ENCODE measurements at places on chromosomes 3 and 15. TPM values are rescaled to one million over a fixed set of nuclear protein-coding genes. Genes with fewer than 3 reads are reported as not detected.
A peak's percentile ranks its signal among the peaks of the same experiment; 100 is the strongest.

MUC20 gene
- total RNA-seq = 1.5 TPM

CHST13 gene
- not detected for total RNA-seq

CCR5 gene
- 1.2 TPM for total RNA-seq

SLC28A2 gene
- not detected for total RNA-seq

SLC30A4 gene
- total RNA-seq = 7.2 TPM

HESX1 gene
- total RNA-seq = not detected

MED12L gene
- 0.88 TPM for total RNA-seq

DNA sequence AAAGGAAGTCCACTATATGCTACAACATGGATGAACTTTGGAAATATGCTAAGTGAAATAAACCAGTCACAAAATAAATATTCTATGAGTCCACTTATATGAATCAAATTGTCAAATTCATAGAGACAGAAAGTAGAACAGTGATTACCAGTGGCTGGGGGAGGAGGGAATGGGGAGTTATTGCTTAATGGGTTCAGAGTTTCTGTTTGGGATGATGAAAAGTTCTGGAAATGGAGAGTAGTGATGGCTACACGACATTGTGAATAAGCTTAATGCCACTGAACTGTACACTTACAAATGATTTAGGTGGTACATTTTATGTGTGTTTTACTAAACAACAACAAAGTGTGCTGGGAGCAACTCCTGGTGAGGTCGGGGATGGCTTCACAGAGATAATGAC is 38.1 kb downstream of the HOMER2 start:
- no peaks in the 10 kb centered on the region for H3K27me3 ChIP-seq
- no peak overlapping the region for H3K4me3 ChIP-seq
- H3K27ac ChIP-seq = no peak overlapping the region
- no peaks in the 10 kb centered on the region for H3K36me3 ChIP-seq
- DNase-seq = no peak

- H3K4me3 ChIP-seq = no peak overlapping the region
- H3K4me1 ChIP-seq = no peaks in the 10 kb centered on the region
- H3K36me3 ChIP-seq = no peaks in the 10 kb centered on the region
These were observed 23.3 kb upstream of the CYP11A1 start for GRCh38 chr15:74390647-74391288.

DNA sequence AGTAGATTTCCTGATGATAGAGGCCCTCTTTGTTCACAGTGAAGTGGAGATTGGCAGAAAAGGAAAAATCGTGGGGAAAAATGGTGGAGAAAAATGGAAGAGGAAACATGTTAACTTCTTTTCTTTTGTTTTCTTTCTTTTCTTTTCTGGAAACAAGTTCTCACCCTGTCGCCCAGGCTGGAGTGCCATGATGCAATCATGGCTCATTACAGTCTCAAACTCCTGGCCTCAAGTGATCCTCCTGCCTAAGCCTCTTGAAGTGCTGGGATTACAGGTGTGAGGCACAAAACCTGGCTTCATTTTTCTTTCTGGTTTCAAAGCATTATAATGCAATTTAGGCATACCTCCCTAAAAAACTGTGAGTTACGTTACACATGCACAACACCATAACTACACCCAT is 464.2 kb downstream of the MECOM start:
- H3K4me3 ChIP-seq = no peak overlapping the region
- no peak for DNase-seq
- no peaks in the 10 kb centered on the region for H3K36me3 ChIP-seq
- no peaks in the 10 kb centered on the region for H3K4me1 ChIP-seq
- no peaks in the 10 kb centered on the region for H3K27me3 ChIP-seq

- H3K27ac ChIP-seq = no peak overlapping the region
- no peak for DNase-seq
- H3K4me1 ChIP-seq = no peaks in the 10 kb centered on the region
- no peak overlapping the region for H3K4me3 ChIP-seq
- no peaks in the 10 kb centered on the region for H3K27me3 ChIP-seq
These were observed 40.6 kb upstream of the RBMS3 start for GRCh38 chr3:29240248-29240647.

DNA sequence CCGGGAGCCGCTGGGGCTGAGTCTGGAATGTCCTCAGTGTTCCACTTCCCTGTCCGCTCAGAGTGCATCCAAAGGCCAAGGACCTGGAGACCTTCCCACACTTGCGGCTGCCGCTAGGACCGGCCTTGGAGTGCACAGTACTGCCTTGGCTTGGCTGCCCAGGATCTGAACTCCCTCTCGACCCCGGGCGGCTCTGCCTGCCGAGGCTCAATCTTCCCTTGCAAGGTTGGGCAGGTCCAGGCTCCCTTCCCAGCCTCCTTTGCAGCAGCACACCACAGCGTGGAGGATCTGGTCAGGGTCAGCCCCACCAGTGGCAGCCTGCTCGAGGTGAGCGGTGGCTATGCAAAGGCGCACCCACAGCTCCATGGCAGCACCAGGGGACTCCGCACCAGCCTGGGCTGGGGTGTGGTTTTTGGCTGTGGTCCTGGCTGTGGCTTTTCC is 69.2 kb downstream of the PLXNA1 start:
- no peak overlapping the region for H3K4me3 ChIP-seq
- H3K27ac ChIP-seq = no peak overlapping the region
- H3K36me3 ChIP-seq = no peaks in the 10 kb centered on the region
- H3K27me3 ChIP-seq = no peaks in the 10 kb centered on the region

GRCh38 chr3:55964491-55964985 is 477.4 kb upstream of the WNT5A start:
- DNase-seq = no peak
- H3K4me1 ChIP-seq = no peaks in the 10 kb centered on the region
- no peak overlapping the region for H3K4me3 ChIP-seq
- no peaks in the 10 kb centered on the region for H3K27me3 ChIP-seq
- H3K27ac ChIP-seq = no peak overlapping the region

GRCh38 chr3:185653949-185654757 is 68.1 kb downstream of the SENP2 start:
- H3K4me3 ChIP-seq = no peak overlapping the region
- H3K4me1 ChIP-seq = peaks cover 18% of the 10 kb centered on the region
- peak overlapping the region; percentile 85 for H3K27ac ChIP-seq

All from uterus (tissue), 4 donors.